ENCODE measurements at places on chromosomes 5 and 9. TPM values are rescaled to one million over a fixed set of nuclear protein-coding genes. Genes with fewer than 3 reads are reported as not detected.

DNA sequence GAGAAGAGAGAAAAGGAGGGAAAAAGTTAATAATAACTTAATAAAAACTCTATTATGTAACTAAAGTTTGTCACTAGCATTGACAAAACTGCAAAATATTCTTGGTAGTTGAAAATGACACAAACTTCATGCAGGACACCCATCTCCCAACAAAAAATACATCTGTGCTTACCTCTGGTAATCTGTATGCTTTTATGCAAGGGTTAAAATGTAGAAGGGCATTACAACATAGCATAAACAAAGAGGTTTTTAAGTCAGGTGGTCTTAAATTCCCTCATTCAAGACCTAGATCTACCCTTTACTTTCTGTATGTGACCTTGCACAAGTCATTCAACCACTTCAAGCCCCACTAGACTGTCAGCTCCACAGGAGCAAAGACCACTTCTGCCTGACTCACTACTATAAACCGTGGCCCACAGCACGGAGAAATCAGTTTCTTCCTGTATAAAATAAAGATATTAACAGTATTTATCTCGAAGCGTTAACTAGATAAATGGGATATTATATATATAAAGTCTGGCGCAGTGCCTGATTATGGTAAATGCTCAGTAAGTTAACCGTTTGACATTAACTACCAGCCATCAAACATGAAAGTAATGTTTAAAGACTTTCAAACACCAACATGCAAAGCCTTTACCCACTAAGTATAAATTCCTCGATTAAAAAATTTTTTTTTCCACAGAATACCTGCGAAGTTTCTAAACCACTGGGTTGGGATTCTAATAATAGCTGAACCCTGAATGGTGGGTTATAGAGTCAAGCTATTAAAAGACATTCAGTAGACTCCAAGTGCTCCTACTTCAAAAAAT lies 2.0 kb downstream of the FBXL17 start:
- H3K4me1 ChIP-seq = peaks cover 29% of the 10 kb centered on the region
- H3K36me3 ChIP-seq = no peaks in the 10 kb centered on the region
- peak overlapping the region; percentile 95 for H3K4me3 ChIP-seq
- H3K27me3 ChIP-seq = no peaks in the 10 kb centered on the region
- H3K27ac ChIP-seq = peak overlapping the region; percentile 99

KCNV2 gene
- total RNA-seq = not detected

DNA sequence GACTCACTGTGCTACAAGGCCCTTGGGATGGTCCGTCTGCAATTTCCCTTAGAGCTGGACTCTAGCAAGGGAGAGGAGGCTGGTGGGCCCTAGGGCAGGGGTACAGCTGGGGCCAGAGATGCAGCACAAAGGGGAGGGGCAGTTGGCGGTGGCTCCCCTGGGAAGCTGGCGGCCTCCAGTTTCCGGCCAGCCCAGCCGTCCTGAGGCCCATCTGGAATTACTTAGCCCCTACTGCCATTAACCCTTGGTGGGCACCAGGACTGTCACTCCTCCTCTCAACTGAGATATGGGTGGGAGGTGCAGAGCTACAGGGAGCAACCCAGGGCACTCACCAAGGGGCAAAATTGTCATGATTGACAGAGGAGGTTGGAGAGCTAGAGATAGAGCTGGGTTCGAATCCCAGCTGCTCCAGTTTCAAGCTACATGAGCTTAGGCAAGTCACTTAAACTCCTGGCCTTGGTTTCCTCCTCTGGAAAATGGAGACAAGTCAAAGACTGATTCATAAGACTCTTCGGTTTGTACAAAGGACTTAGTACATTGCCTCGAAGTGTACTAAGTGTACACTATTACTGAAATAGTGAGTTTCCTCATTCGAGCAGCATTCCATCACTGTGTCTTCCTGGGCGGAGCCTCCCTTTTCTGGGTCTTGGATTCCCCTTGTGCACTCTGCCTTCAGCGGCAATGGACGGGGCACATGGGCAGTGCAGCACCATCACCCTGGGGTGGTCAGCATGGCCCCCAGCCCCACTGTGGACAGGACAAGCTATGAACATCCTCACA lies 2.7 kb upstream of the PDGFRB start:
- peak overlapping the region; percentile 88 for H3K27ac ChIP-seq
- no peak for DNase-seq
- H3K36me3 ChIP-seq = no peaks in the 10 kb centered on the region
- H3K27me3 ChIP-seq = no peaks in the 10 kb centered on the region
- H3K4me1 ChIP-seq = peaks cover 31% of the 10 kb centered on the region

GPR151 gene
- not detected for total RNA-seq

DNA sequence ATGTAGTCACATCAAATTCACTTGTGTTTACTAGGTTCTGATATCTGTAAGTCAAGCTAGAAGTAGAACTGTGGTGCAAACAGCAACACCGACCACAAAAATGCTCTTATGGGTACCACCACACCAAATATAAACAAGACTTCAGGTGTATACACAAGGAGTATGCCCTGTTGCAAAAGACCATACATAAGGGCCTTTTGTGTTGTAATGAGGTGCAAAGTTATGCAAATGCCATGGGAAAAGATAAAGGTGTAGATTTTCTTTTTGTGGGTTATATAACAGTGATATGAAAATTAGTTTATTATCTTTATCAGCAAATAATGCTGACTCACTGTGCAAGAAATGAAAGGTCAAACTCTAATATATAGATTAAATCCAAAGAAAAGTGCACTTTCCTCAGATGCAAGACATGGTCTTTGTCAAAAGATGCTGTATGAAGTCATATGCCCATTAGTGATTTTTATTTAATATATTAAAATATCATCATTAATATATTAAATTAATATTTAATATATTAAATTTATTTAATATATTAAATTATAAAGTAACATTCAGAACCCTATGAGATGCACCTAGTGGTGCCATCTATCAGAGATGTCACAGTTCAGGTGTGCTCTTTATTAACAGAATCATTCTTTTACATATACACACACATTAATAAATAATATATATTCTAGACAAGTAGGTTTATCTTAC lies 26.7 kb upstream of the ALDH1A1 start:
- no peaks in the 10 kb centered on the region for H3K36me3 ChIP-seq
- H3K4me1 ChIP-seq = peaks cover 6% of the 10 kb centered on the region

DNA sequence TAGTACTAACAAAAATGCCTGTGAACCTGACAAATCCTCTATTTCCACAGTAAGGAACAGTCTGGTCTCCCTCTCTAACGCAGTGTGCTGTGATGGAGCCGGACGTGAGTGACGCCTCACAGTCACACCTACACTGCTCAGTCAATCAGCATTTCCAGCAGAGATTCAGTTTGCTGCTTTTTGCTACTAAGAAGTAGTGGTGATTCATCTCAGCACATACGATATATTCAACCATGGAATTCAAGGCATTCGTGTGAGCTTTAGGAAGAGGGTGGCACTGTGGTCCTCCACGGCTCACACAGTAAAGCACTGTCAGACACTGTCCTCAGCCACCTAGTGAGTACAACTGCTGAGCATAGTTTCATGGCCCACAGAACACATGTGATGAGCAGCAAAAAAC lies 70.9 kb downstream of the SETX start:
- H3K27me3 ChIP-seq = no peaks in the 10 kb centered on the region
- no peak overlapping the region for H3K27ac ChIP-seq
- no peak for DNase-seq
- H3K36me3 ChIP-seq = peaks cover 100% of the 10 kb centered on the region

MARCOL gene
- total RNA-seq = not detected

DNA sequence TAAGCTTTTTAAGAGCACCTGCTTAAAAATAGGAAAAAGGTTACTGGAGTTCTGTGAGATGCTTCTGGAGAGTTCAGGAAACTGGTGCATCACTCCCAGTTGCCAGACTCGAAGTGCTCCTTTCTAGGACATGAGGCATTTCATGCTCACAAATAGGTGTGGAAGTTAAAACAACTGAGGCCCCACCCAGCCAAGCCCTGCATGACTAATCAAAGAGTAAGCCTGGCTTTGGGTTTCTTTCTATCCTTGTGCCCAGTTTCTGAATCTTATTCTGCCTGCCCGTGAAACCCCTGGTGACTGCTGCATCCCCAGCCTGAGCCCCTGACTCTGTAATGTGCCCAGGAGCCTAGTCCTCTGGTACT lies 7.7 kb downstream of the SPINK9 start:
- no peak overlapping the region for H3K4me3 ChIP-seq
- no peaks in the 10 kb centered on the region for H3K36me3 ChIP-seq
- no peaks in the 10 kb centered on the region for H3K4me1 ChIP-seq

DNA sequence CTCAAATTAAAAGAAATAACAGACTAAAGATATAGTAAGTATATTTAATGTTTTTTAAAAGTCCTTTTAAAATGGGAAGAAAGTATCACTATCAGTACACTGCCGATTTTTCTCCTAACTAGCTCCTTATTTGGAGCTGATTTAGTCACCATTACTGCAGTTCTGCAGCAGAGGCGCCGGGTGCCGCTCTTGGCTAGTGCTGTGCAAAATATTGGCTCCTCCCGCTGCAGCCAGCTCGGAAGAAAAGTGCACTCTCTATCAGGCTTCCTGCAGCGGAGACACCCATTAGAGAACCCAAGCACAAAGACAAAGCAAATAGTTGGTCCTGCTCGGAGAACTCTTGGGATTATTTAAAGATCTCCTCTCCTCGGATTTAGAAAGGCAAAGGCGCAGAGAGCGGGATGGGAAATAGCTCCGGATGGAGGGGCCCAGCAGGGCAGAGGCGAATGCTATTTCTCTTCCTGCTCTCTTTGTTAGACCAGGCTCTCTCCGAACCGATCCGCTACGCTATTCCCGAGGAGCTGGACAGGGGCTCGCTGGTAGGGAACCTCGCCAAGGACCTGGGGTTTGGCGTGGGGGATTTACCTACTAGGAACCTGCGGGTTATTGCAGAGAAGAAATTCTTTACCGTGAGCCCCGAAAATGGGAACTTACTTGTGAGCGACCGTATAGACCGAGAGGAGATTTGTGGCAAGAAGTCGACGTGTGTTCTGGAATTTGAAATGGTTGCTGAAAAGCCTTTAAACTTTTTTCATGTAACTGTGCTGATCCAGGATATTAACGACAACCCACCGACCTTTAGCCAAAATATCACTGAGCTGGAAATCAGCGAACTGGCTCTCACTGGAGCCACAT lies at the start of gene PCDHGB3:
Gene PCDHGB3, plus strand, starts transcription at position 249 of the 855 bp plus-strand sequence. Its CDS starts 153 bp downstream, at position 402.
- H3K36me3 ChIP-seq = no peaks in the 10 kb centered on the region
- H3K4me1 ChIP-seq = no peaks in the 10 kb centered on the region

GRCh38 chr9:22244139-22245011 lies 202.2 kb upstream of the DMRTA1 start:
- no peaks in the 10 kb centered on the region for H3K36me3 ChIP-seq
- H3K4me3 ChIP-seq = no peak overlapping the region
- no peak overlapping the region for H3K27ac ChIP-seq
- DNase-seq = no peak

GRCh38 chr9:9881692-9882091 lies 731.1 kb downstream of the PTPRD start:
- no peak for DNase-seq
- no peak overlapping the region for H3K4me3 ChIP-seq
- no peak overlapping the region for H3K27ac ChIP-seq
- H3K36me3 ChIP-seq = no peaks in the 10 kb centered on the region
- no peaks in the 10 kb centered on the region for H3K4me1 ChIP-seq

EIF4EBP3 gene
- total RNA-seq = 7.8 TPM

- no peaks in the 10 kb centered on the region for H3K27me3 ChIP-seq
- DNase-seq = no peak
- H3K36me3 ChIP-seq = no peaks in the 10 kb centered on the region
Observed at GRCh38 chr5:103041071-103041676, 78.8 kb downstream of the GIN1 start.

PCDHB3 gene
- 1.1 TPM for total RNA-seq

CARTPT gene
- total RNA-seq = 23.5 TPM

DNA sequence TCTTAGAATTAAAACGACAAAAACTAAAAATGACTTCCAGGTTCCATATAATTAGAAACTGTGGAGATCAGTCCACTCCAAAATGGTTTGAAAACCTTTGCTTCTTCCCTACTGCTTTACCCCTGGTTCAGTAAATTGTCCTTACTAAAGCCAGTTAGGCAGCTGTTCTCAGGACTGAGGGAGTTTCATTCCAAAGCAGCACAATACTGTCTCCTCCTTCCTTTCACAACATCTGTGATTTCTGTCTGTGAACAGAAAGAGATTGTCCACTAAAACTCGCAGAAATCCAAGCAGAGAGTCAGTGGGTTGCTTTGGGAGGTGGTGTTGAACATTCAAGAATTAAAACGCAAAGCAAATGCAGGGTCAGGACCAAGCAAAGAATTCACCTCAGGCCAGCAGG lies 740.8 kb upstream of the ZNF608 start:
- H3K27ac ChIP-seq = peak overlapping the region; percentile 86
- no peak overlapping the region for H3K4me3 ChIP-seq
- no peaks in the 10 kb centered on the region for H3K36me3 ChIP-seq

- DNase-seq = no peak
- H3K4me1 ChIP-seq = peaks cover 26% of the 10 kb centered on the region
- peak overlapping the region; percentile 94 for H3K27ac ChIP-seq
- peak overlapping the region; percentile 81 for H3K4me3 ChIP-seq
- H3K36me3 ChIP-seq = no peaks in the 10 kb centered on the region
Observed at GRCh38 chr5:126777257-126777974, 480 bp downstream of the LMNB1 start.

- no peak overlapping the region for H3K27ac ChIP-seq
- H3K27me3 ChIP-seq = no peaks in the 10 kb centered on the region
- H3K4me1 ChIP-seq = no peaks in the 10 kb centered on the region
- H3K4me3 ChIP-seq = no peak overlapping the region
- no peaks in the 10 kb centered on the region for H3K36me3 ChIP-seq
- DNase-seq = no peak
Observed at GRCh38 chr5:147156012-147156411, 78.8 kb upstream of the STK32A start.

PCDHA3 gene
- 1.9 TPM for total RNA-seq

HNRNPAB gene
- 101 TPM for total RNA-seq

EQTN gene
- 0.32 TPM for total RNA-seq

DNA sequence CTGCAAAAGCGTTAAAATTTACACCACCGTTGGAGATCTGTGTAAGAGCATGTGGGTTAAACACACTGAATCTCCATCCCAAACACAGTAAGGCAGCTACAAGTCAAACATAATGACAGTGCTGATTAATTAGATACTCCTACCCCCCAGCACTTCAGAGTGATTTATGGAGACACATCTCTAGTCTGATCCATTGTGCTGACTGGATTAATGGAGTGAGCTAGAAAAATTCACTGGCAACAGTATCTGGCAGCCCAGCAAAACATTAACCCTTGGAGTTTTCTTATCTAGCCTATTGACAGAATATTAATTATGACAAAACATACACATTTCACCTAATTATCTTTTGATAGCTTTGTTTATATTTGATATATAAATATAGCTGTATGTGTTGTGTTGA lies 188.6 kb upstream of the ISL1 start:
- H3K27me3 ChIP-seq = no peaks in the 10 kb centered on the region
- no peak for DNase-seq
- H3K4me1 ChIP-seq = no peaks in the 10 kb centered on the region
- no peaks in the 10 kb centered on the region for H3K36me3 ChIP-seq

MYOT gene
- total RNA-seq = 26.3 TPM

CDH10 gene
- not detected for total RNA-seq

- DNase-seq = no peak
- H3K27me3 ChIP-seq = no peaks in the 10 kb centered on the region
- H3K36me3 ChIP-seq = no peaks in the 10 kb centered on the region
- peak overlapping the region; percentile 32 for H3K27ac ChIP-seq
Observed at GRCh38 chr9:127159325-127159801, 36.9 kb upstream of the ANGPTL2 start.
